ENCODE measurements at places on chromosomes 7 and 10.

- DNase-seq: no peak
Observed at GRCh38 chr7:155207326-155208002, 90.2 kb upstream of the INSIG1 start.

- no peak for DNase-seq
Observed at GRCh38 chr7:24991353-24991752, 11.4 kb upstream of the OSBPL3 start.

- no peak for DNase-seq
Observed at GRCh38 chr7:37304921-37305320, 143.7 kb downstream of the ELMO1 start.

GRCh38 chr7:1725199-1725690, 55.2 kb downstream of the ELFN1 start:
- DNase-seq: peak; percentile 94

- no peak for DNase-seq
Observed at GRCh38 chr7:40024048-40024447, 74.0 kb downstream of the CDK13 start.

GRCh38 chr7:93921186-93921585, 349 bp upstream of the GNG11 start:
- DNase-seq: no peak

GRCh38 chr10:101080933-101081931, 19.4 kb downstream of the KAZALD1 start:
- no peak for DNase-seq

- DNase-seq: no peak
Observed at GRCh38 chr7:101347477-101347876, 15.2 kb upstream of the COL26A1 start.

DNA sequence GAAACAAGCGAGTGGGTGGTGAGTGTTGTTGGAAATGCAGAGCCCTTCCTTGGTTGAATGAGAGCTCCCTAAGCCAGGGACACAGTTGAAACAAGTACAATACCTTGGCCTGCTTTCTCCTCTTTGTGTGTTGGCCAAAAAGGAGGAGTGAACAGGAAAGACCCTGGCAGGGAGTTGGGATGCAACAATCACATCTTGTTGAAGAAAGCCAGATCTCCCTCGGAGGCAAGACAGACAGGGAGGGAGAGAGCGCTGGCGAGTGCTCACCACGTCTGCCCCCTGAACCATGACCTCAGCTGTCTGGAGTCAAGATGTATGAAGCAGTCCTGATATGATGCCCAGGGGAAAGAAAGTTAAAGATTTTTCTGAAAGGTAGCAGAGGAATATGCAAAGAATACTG, 66.8 kb downstream of the ADAM12 start:
- no peak for DNase-seq

- DNase-seq: no peak
Observed at GRCh38 chr10:126654579-126654978, 15.9 kb downstream of the C10orf90 start.

DNA sequence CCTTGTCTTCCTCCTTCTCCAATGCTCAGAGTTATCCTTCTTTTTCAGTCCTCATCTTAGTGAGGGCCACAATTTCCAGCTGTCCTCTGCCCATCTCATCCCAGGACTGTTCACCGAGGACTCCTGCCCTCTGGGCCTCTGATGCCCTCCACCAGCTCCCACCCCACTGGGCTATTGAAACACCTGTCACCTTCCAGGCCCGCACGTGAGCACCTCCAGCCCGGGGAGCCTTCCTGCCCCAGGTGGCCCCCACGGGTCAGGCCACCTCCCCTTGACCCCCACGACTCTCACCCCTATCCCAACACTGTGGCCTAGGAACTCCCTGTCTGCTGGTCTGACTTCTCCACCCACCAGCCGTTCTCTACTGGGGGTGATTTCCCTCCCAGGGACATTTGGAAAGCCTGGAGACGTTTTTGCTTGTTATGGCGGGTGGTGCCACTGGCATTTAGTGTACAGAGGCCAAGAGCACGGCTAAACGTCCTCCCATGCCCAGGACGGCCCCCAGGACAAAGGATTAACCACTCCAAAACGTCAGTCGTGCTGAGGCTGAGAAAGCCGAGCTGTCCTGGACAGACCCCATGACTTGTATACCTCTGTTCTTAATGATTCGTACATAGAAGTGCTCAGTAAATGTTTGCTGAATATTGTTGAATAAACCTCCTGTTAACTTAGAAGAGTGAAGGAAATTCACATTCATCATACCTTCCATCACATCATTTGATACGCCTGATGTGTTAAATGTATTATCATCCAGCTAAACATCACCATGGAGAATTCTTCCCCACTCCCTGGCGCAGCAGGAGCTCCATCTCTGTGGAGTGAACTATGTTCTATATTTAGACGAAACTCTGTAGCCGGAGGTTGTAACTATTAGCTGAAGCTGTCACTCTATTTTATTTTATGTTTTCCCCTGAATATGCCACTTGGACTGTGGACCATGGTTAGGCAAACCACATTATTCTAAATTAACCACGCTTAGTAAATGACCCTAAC, 270.1 kb upstream of the SHH start:
- DNase-seq: no peak

DNA sequence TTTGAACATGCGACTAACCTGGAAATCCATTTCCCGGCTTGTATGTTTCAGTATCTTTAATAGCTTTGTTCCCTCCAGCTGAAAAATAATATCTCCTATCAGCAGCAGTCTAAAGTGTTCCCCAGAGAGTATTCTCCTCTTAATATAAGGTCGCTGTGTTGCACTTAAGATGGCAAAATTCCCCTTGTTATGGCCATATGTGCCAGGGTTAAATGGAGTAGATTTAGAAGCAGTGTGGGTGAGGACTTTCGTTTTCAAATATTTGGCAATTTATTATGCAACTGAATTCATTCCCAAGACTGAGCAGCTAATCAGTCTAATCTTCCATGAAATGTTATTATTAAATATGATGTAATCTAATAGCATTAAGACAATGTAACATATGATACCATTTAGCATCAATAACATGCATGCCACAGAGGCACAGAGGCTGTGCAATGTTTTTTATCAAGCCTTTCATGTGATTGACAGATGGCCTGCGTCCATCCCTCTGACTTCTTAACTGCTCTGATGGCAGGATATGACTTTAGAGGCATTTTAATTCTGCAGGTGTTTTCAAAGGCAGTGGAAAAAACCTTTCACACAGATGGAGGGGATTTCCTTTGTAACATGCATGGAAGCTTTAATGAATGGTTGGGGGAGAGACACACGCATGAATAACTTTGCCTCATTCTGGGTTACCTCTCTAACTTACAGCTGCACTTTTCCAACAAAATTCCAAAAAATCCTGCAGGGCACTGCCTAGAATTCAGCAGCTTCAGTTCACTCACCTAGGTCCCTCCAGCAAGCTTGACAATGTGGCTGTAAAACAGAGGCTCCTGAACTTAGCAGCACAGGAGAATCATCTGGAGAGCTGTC, 55.1 kb upstream of the ZPBP start:
- no peak for DNase-seq

DNA sequence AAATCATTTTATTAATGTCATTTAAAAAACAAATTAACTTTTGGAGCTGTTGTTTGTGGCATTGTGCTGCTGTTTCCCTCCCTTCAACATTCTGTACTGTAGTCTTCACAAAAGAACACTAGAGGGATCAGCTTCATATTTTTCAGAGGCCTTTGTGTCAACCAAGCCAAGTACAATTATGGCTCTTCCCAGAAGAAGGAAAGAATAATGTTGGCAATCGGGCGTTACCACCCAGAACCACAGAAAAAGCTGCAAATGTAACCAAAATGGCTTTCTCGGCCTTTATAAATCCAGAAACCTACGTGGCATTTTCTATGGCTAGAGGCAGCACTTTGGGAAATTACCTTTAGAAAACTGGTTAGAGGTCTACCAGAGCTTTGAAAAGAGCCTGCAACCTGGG, 98.8 kb upstream of the COL1A2 start:
- peak; percentile 92 for DNase-seq

DNA sequence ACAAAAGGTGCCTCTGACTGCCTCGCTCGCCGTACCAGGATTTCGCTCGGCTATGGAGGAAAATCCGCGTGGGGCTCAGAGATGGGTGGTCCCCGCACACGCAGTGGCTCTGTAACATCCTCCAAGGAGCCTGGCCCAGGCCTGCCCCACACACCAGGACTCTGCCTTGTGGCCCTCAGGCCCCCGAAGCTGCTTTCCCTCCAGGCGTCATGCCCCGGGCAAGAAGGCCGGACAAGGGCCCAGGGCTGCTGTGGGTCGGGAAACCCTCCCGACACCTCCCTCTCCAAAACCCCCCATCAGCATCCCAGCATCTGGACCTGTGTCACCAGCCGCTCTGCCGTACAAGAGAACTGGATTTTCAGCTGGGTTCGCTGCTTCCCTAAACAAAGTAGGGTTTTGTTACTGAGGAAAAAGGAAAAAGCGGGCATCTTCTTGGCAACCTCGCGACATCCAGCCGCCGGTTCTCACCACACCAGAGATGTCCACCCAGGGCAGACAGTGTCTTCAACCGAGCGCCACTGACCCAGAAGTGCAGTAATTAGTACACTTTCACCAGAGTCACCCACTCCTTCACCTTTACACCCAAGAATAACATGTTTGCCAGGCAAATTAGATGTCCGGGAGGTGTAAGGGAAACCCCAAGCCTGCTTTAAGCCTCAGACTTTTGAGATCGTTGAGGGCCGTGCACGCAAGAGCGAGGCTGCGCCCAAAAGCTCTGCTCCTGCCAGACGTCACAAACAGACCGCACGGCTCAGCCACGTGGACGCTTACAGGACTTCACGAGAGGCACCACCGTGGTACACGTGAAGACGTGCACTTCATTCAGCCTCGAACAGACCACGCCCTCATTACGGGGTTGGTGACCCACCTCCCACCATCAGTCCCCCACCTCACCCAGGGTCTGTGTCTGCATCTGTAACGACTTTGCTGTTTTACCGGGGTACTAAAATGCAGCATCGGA, 62.2 kb downstream of the DIP2C start:
- no peak for DNase-seq

DNA sequence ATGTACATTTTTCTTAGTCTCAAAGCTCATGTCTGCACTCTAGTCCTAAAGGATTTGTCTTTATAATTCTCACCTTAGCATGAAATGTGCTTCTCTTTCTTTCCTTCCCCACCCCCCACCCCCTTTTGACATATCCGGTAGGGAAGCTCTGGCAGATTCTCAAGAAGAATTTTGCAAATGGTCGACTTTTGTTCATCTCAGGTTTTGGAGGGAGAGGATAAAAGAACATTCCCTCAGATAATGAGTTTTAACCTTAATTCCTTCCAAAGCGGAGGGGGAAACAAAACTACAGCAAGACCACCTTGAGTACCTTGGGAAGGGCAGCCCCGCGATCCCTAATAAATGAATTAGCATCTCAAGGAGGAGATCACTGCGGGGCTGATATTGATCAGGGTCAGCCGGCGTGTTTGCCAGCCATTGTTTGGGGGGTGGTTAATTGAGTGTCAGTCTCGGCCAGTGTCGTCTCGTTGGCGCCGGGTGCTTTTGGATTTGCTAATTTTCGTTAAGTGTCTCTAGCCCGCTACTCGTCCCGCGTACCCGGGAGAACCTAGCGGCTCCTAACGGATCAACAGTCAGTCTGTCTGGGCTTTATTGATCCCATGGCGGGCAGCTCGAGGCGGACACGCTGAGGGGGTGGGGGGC, 874 bp upstream of the BAMBI start:
- DNase-seq: peak; percentile 46

DNA sequence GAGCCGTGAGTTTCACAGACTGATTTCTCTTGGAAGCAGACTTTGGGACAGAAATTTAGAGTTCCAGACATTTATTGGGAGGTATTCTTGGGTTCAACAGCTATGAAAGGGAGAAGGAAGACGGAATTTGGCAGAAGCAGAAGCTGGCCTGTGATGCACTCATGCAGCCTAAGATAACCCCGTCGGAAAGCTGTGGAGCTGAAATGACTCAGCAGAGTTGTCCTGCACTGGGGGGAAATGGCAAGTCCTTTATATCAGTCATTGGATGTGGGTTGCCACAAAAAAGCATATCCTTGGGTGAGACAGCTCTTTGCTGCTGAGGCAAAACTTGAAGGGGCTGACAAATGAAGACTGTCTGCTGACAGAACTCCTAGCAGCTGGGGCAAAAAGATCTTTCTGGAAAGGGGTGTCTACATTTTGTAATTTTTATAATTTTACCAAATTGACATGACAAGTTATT, 11.5 kb upstream of the MICU1 start:
- no peak for DNase-seq

DNA sequence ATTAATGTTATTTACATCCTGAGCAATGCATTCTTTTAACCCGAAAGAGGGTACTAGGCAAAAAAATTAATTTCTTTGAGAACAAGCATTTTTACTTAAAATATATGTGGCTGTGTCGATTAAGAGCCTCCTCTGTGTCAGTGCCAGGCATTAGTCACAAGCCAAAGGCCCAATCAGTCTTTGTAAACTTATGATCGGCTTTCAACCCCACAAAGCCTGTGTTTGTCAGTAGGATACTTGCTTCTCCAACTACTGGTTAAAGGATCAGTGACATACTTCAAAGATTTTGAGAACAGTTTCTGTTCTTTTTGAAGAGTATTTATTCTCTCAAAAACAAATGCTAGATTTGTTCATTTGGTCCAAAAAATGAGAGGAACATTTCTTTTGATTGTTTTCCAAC, 159.3 kb downstream of the NRCAM start:
- DNase-seq: no peak

DNA sequence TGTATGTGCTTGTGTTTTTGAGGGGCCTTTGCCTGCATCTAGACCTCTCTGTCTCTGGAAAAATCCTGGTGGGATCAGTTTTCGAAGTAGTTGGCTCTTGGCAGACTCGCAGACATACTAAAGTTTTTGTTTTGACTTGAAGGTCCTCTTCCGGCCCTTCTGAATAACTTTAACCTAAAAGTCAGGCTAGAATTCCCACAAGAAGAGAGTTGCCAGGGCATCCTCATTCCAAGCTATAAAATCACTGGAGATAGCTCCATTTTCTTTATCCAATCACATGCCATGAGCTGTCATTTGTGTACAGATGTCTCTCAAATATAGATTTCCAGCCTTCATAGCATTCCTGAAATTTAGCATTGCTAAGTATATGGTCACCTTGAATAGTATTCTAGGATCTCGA, 967.8 kb downstream of the LRMDA start:
- DNase-seq: no peak

- no peak for DNase-seq
Observed at GRCh38 chr10:3248526-3249306, 76.1 kb upstream of the PITRM1 start.

DNA sequence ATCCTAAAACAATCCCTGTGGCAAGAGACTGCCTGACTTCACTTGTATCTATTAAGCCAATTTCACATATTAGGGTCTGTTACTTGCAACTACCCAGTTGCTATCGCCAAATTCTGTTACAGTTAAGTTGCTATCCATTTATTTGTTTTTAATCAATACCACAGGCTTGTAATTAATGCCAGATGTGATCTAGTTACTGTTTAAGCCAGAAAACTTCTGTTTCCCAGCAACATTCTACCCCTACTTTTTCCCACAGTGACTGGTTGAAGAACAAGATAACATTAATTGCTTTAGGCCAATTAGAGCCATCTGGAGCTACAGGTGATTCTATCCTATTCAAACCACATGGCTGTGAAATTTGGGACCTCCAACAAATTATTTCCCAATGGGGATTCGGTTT, 131.3 kb downstream of the ALOX5 start:
- no peak for DNase-seq

GRCh38 chr7:129568240-129568639, 43.3 kb upstream of the NRF1 start:
- DNase-seq: no peak

GRCh38 chr7:115634633-115635032, 395.9 kb downstream of the TFEC start:
- DNase-seq: peak; percentile 26
